ENCODE measurements at places on chromosomes 7 and 10.

GRCh38 chr7:2886900-2887299 is 42.8 kb upstream of the GNA12 start:
- no peak for DNase-seq

- no peak for DNase-seq
Measured at GRCh38 chr10:96333101-96333500, 25.7 kb downstream of the OPALIN start.

DNA sequence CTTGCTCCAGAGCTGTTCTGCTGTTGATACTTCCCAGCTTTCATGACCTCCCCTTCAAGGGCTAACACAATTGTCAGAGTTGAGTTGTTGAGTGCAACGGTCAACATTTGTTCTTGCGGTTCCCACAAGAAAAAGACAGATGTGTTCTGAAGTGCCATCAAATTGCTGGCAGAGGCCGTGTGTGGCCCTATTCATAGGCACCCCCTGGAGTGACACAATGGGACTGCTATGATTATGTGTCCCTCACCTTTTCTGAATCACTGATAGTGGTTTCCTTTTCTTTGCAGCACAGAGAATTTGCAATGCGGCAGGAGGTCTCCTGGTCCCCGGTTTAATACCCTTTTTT is 5.8 kb upstream of the IGFBP1 start:
- DNase-seq, result no peak

DNA sequence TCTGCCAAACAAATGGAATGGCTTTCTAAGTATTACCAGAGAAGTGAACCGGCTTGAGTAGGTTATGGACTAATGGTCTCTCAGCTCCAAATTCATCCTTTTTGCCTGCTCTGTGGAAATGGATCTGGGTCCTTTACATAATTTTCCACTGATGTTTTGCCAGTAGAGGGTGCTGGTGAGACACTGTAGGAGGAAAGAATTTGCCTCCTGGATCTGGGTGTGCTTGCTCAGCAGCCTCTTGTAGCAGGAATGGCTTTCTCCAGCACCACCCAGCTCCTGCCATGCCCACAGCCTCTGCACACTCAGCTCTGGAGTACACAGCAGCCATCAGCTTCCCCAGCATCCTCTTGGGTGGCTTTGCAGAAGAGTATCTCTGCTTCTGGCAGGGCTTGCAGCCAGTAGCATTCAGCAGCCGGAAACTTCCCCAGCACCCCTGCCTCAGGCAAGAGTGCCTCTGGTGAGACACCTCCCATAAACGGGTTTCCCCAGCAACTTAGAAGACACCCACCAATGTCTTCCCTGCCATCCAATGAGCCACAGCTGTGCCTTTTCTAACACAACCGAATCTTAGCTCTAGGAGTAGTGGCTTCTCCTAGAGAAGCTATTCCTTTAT is 235.0 kb upstream of the PLPP4 start:
- DNase-seq, result no peak

- DNase-seq, result no peak
Measured at GRCh38 chr10:133396035-133396624, 2.2 kb downstream of the MTG1 start.

GRCh38 chr10:29598851-29599311 is 35.9 kb downstream of the SVIL start:
- DNase-seq, result no peak

DNA sequence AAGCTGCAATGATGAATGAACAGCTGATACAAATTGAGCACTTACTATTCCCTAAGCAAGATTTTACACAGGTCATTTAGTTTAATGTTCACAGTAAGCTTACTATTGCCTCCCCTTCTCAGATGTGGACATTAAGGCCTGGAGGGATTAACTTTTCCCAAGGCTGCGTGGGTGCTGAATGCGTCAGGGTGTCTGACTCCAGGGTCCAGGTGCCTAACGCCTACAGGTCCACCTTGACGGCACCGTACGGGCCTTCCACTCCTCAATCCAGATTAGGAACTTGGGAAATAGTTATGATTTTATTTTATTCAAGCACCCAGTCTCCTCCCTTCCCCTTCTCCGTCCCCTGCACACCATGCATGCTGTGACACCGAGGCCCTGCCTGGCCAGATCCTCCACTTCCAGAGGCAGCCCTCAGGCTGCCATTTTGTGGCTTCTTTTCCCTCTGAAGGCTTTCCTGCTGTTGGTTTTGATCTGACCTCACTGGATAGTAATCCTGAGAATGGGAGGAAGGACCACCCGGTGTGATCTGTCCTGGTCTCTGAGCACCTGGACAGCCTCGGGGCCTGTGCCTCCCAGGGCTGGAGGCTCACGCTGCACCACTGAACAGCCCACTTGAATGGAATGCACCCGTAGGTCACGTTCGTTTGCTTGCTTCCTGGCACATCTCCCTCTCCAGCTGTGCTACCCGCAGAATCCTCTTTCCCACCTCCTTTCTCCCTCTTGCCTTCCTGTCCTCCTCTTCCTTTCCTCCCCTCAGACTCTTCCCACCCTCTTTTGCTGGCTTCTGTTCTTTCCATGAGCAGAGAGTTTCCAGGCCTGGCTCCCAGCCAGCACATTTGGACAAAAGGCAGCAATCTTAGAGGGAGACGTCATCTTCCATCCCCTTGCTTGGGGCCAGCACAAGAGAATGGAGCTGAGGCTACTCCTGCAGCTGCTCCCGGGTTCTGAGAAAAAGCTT is 14.4 kb downstream of the DENND2A start:
- DNase-seq, result no peak

DNA sequence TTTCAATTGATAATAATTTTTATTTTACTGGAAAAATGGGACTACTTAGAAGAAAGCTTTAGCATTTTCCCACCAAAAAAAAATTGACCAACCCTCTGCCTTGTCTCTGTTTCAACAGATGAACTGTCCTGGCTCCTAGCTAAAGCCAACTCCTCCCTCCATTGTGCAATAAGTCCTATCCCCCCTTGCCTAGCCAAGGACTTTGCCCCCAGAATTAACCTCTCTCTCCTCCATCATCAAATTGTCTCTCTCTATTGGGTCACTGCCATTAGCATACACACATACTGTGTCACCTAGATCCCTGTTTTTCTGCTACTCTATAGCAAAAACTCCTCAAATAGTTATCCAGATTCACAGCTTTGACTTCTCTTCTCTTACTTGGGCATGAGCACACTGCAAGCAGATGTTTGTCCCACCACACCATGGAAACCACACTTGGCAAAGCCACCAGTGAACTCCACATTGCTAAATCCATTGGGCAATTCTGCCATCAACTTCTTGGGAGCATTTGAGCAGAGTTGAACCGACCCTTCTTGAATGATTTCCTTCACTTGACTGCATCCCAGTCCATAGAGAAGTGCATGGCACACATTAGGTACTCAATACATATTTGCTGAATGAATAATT is 91.4 kb upstream of the NEBL start:
- no peak for DNase-seq

DNA sequence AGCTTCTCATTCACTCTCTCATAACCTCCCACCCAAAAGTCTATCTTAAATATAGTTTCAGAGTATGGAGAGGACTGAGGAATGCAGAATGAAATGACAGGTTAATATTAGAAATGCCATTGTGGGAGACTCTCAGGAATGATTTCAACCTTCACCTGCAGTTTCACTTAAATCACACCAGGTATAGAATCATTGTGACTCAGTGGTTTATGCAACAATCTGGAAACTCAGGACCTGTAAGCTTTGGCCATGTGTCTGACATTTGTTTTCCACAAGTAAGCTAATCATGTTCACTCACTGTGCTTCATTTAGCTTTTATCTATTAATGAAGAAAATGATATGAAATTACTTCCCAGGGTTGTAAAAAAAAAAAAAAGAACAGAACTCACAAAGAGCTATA is 8.7 kb upstream of the PTPN12 start:
- no peak for DNase-seq

- DNase-seq, result no peak
Measured at GRCh38 chr10:32308027-32308603, 38.8 kb downstream of the EPC1 start.

DNA sequence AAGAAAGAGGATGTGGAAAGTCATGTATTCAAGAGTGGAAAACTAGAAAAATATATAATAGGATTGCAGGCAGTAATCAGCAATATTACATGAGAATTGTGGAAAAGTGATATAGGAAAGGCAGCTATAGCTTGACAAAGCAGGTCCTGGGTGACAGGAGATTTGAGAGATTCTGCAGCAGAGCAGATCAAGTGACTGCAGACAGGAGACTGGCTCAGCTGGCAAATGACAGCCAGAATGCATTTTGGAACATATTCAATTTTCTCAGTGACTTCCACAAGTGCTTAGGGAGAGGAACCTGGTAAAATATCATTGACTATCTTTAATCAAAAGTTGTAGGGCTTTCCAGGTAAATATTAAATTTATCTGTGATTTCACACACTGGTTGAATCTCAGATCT is 260.5 kb upstream of the CACNA2D1 start:
- no peak for DNase-seq

DNA sequence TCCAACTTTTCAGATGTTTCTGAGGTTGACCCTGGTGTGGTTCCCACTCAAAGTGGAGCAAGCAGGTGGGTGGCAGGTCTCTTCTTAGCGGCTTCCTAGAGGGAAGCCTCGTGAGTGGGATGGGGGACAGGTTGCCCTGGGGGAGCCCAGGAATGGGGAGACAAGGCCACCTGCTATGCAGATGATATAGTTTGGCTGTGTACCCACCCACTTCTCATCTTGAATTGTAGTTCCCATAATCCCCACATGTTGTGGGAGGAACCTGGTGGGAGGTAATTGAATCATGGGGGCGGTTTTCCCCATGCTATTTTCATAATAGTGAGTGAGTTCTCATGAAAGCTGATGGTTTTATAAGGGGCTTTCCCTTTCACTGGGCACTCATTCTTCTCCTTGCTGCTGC is 68.3 kb downstream of the KIAA1217 start:
- no peak for DNase-seq
